ENCODE measurements at places on chromosomes 5 and 9.

DNA sequence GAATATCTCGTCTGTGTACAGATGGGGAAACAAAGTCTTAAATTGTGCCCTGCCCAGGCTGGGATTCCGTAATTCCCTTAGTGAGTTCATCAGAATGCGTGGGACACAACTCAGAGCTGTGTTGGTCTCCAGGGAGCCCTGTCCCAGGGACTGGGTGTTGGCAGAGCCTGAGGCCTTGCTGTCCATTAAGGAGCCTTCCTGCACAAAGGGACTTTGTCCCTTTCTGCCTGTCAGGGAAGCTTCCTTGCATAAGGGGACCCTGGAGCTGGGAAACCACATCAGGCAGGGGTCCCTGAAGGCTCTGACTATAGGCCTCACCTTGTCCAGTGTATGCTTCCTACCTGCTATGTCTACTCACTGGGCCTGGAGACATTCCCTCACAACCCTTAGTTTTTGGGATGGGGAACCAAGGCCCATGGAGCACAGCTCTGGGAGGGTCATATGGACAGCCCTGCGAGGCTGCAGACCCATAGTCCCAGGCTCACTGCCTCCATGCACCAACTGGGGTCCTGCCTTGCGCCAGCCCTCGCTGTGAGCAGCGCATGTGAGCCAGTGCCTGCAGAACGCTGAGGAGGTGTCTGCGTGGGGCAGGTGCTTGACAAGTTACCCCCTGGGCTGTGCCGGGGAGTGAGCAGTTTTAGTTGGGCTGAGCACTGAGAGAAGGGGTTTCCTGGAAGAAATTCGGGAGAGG lies 1.6 kb downstream of the CARD19 start:
- DNase-seq: peak; percentile 38

DNA sequence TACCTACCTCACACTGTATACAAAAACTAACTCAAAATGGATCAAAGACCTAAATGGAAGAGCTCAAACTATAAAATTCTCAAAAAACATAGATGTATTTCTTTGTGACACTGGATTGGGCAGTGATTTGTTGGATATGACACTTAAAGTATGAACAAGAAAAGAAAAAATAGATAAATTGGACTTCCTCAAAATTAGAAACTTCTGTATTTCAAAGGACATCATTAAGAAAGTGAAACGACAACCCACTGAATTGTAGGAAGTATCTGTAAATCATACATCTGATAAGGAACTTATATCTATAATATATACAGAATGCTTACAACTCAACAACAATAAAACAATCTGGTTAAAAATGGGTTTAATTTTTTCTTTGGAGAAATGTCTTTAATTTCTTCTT lies 96.7 kb downstream of the NRG2 start:
- no peak for DNase-seq

DNA sequence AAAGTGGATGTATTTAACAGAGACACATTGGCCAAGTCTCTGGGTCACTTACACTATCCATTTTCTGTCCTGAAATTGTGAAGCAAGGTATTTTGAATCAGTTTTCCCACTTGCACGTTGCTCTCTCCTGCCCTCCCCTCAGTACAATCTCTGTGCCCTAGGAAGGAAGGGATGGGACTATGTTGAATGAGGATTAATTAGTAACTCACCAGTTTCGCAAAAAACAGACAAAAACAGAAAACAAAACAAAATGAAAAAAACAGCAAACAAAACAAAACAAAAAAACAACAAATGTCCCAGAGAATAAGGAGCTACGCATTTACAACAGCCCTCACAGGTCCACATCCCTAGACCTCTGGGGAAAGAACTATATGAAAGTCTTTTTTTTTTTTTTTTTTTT lies 1.1 kb upstream of the CD14 start:
- no peak for DNase-seq

- DNase-seq: no peak
Observed at GRCh38 chr9:113511856-113512761, 48.6 kb downstream of the RGS3 start.

DNA sequence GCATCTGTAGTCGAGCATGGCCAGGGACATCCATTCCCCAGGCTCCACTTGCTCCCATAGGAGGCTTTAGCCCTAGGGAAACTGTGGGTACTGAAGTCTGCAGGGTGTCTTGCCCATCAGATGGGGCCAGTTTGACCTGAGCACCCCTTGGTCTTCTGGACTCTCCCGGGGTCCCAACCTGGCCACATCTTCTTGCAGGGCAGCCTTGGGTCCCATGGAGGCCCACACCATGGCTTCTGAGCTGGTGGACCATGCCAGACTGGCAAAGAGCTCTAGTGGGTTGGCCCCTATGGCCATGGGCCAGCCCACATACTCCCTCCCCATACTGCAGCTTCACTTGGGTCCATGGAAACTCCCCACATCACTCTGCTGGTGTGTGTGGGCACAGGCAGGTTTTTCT lies 154.4 kb upstream of the PRLR start:
- no peak for DNase-seq

Data from G401 (cell line).